ENCODE measurements at places on chromosomes 16 and 17.

DNA sequence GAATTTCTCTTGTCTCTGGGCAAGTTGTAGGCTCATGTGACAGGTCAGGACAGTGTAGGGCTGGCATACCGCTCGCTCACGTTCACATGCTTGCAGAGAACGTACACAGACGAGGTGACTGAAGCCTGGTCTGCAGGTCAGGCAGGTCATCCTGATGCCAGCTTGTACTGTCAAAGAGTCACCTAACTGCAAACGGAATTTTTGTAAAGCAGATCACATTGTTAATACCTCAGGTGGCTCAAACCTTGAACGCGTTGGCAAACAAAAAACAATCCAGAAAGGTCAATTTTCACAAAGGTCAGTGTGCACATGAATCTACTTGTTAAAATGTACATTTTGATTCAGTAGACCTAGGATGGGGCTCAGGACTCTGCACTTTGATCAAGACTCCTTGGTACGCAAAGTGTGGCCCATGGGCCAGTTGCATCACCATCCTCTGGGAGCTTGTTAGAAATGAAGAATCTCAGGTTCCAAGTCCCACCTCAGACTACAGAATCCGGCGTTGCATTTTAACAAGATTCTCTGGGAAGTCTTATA, 28.6 kb downstream of the ANKRD40 start:
- no peak for DNase-seq

GRCh38 chr16:24955975-24956731, 59.0 kb downstream of the ARHGAP17 start:
- no peak for DNase-seq

DNA sequence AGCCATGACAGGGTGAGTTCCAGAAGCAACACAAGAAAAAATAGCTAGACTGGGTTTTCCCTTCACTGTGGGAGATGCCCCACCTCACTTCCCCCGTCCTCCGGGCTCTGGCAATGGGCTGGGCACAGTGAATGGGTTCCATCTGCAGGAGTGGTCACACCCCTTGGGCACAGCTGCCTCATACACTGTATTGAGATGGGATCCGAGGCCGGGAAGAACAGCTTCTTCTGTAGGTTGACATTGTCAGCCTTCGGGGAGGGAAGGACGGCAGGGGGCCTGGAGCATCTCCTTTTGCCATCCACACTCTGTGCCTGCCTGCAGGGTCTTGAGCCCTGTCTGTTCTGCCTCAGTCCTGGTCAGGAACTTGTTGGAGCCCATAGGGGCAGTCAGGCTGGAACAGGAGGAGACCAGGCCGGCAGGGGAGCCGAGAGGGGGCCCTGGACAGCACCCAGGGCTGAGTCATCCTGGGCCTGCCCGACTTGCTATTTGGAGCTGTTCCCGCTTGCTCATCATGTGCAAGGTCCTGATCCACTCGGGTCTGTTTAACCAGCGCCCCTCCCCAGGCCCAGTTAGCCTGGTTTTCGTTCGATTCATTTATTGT, 286.7 kb downstream of the SEC14L1 start:
- DNase-seq = peak; percentile 84

DNA sequence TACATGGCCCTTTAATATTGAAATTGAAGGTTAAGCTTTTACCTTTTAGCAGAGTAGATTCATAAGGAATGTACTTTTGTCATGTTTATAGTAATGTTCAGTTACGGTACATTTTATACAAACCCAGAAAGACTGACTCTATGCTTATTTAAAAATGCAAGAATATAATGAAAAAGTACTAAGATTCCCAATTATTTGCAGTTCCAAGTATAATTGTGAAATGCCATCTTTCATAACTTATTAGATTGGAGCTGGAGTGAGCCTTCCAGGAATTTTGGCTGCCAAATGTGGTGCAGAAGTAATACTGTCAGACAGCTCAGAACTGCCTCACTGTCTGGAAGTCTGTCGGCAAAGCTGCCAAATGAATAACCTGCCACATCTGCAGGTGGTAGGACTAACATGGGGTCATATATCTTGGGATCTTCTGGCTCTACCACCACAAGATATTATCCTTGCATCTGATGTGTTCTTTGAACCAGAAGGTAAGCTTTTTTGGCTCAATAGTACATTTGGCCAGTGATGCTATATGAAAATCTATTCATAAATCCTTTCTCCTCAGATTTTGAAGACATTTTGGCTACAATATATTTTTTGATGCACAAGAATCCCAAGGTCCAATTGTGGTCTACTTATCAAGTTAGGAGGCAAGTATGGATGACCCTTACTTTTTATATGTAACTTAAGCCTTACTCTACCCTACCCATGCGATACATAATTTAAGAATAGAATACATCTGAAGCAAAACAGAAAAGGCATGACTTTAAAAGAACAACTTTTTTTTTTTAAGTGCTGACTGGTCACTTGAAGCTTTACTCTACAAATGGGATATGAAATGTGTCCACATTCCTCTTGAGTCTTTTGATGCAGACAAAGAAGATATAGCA, 4.2 kb downstream of the SRSF2 start:
- DNase-seq = no peak

- DNase-seq = peak; percentile 75
Observed at GRCh38 chr17:40803617-40804082, 3.9 kb upstream of the KRT28 start.

- no peak for DNase-seq
Observed at GRCh38 chr17:77893144-77894044, 65.1 kb upstream of the TNRC6C start.
